ENCODE measurements at places on chromosomes 5 and 9.
A peak's percentile ranks its signal among the peaks of the same experiment; 100 is the strongest.

DNA sequence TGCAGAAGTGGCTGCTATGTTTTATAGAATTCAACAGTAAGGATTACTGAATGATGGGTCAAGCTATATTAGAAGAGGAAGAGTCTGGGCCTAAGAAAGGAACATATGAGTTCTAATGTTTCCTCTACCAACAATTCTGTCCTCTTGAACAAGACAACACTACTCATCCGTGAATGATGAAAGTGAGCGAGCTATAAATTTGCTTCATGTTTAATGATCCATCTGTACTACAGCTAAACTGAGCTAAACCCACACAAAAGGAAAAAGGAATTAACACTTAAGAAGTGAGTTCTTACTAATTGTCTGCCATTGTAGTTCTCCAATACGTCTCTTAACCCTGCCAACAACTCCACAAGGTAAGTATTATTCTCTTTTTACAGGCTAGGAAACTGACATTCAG, 204.4 kb downstream of the GLIS3 start:
- DNase-seq = no peak

DNA sequence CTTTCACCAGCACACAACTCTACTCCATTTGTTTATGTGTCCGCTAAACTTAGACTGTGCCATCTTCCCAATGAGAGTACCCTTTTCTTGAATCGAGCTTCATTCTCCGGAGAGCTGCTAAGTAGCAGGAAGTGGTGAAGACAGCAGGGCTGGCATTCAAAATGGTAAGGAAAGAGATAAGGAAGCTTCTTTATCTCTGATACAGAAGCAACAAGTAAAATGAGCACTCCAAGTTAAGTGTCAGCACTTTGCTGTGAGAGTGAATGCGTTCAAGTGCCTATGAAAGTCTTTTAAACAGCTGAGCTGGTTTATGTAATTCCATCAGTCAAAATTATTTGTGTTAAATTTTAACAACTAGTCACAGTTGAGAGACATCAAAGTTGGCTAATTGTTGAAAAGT, 386.8 kb upstream of the PTPRD start:
- no peak for DNase-seq

DNA sequence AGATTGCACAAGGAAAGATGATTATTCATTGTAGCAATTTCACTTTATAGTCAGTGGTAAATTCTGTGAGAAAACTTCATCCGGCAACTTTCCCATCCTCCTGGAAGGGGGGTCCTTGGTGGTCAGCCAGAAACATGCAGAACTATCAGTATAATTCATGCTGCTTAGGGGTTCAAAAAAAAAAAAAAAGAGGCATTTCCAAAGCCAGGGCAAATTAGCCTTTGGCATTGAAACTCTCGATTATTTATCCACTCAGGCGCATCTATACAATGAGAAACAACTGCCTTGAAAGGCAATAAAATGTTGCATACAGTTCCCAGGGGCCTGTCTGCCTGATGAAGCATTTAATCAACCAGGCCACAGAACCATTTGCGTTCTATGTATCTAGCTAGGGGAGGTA, 263.3 kb downstream of the TMEM167A start:
- no peak for DNase-seq

DNA sequence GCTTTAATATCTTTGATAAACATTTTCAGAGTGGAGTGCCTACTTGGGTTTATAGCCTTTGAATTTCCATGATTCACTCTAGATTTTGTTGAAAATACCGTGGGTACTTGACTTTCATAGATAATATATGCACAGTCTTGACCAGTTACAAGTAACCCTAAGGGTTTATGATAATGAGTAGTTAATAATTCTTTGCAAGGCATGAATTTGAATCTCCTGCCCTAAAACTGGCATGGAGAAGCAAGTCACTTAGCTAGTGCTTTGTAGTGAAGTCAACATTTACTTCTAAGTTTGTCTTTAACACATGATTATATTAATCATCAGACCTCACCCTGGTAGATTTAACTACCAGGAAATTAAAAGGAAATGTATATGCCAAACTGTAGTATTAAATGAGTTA, 115.8 kb downstream of the CWC27 start:
- no peak for DNase-seq

GRCh38 chr9:70485273-70485858, 70.9 kb upstream of the KLF9 start:
- DNase-seq = peak; percentile 49

DNA sequence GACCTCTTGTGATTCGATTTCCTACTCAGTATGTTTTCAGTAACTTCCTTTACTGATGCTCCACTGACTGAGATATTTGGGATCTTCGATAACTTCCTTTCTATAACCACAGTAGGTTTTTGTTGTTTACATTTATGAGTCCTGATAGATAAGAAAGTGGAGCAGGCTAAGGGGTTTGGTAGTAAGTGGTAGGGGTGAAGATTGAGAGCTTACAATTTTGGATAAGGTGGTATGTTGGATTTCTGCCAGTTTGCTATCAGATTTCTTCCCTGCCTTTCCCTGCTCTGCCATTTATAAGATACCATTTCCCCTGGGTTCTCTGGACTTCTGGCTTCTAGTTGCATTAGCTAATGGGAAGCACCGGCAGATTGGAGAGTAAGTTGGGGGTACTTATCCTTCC, 7.9 kb upstream of the NDUFS4 start:
- DNase-seq = no peak

GRCh38 chr9:113479174-113479621, 15.7 kb downstream of the RGS3 start:
- DNase-seq = peak; percentile 37

DNA sequence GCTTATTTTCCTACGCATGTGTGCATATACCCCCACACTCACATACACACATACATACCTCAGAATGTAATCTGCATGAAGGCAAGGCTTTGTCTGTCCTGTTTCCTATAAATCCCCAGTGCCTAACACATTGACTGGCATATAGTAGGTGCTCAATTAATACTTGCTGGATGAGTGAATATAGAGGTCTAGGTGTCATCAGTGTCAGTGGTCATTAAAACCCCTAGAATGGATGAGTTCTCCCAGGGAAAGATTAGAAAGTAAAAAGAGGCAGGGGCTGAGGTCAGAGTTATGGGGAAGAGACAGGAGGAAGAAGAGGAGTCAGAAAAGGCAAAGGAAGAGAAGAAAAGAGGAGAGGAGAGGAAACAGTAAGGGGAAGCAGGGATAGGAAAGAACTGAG, 4.7 kb downstream of the CPLX2 start:
- DNase-seq = no peak

GRCh38 chr9:91953718-91954117, 3.7 kb upstream of the ROR2 start:
- DNase-seq = no peak

DNA sequence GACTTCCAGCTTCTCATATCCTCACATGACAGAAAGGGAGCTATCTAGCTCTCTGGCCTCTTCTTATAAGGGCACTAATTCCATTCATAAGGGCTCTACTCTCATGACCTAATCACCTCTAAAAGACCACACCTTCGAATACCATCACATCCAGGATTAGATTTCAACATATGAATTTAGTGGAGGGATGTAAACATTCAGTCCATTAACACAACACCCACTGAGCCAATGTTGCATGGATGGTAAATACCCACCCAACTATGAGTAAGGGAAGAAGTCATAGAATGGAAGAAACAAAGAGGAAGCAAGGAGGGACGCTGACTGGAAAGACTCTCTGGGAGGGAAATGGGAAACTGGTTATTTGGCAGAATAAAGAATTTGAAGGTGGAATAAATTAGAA, 112.6 kb upstream of the CCDC112 start:
- DNase-seq = no peak

GRCh38 chr5:81313686-81314085, 12.3 kb downstream of the ZCCHC9 start:
- no peak for DNase-seq

GRCh38 chr9:32926911-32927310, 74.5 kb downstream of the APTX start:
- DNase-seq = no peak

- peak; percentile 14 for DNase-seq
These were observed 27.6 kb upstream of the ABLIM3 start for GRCh38 chr5:149113669-149114068.

DNA sequence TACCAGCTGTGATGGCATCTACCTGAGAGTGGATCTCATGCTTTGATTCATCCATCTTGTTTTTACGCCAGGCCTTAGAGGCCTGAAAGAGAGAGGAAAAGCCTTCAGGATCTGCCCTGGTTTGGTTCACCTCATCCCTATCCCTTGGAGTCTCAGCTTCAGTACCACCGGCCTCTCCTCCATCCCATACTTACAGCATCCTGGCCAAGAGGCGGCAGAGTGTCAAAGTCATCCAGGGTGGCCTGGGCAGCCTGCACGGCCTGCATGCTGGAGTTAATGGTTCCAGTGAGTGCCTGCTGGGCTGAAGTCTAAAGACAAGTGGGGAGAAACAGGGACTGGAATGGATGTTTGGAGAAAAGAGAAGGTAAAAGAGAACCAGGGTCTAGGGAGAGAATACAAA, 12.4 kb downstream of the TLN1 start:
- DNase-seq = no peak

- DNase-seq = no peak
These were observed 122.7 kb upstream of the LPAR1 start for GRCh38 chr9:111161015-111161415.

GRCh38 chr5:53884417-53884816, 324.0 kb downstream of the NDUFS4 start:
- no peak for DNase-seq

GRCh38 chr5:137566780-137567179, 67.7 kb upstream of the SPOCK1 start:
- no peak for DNase-seq

- DNase-seq = no peak
These were observed 1.5 kb downstream of the SPINK9 start for GRCh38 chr5:148336704-148337435.

DNA sequence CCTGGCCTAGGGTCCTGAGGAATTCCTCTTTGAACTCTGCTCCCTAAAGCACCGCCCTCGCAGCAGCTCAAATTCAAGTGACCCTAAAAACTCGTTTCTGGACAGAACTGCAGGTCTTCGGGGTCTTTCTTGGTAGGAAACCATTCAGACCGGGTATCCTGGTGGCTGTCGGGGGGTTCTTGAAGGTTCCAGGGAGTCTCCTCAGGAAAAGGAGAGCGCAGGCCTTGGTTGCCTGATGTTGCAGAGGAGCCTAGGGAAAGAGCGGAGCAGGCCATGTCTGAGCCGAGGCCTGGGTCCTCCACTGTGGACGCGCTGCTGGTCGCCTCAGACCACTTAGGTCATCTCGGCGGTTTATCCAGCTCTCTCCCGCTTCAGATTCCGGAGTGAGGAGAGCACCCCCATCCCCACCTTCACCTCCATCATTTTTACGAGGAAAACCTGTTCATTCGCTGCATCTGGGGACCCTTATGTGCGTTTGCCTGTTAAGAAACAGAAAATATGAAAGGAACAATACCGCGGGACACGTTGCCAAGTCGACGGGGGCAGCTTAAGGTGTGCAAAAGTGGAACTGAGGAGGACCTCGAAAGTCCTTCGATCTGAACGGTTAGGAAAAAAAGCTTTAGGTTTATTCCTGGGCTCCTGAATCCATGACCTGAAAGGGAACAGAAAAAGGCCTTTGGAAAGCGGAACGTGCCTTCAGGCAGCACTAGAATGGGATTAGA, 299.4 kb downstream of the PARP8 start:
- no peak for DNase-seq

DNA sequence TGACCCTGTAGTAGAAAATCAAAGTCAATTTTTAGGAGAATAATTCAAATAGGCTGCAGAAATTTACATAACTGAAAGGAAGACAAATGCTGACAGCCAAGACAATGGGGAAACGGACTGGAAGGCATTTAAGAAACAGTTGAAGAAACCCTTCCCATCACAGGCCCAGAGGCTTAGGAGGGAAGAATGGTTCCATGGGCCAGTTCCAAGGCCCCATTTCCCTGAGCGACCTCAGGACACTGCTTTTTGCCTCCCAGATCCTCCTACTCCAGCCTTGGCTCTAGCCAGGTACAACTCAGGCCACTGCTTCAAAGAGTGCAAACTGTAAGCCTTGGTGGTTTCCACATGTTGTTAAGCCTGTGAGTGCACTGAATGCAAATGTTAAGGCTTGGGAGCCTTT, 184.1 kb upstream of the SGCD start:
- no peak for DNase-seq

- DNase-seq = no peak
These were observed 15.5 kb upstream of the TCOF1 start for GRCh38 chr5:150341989-150342388.

GRCh38 chr9:115615000-115615401, 497.0 kb upstream of the TNC start:
- DNase-seq = no peak
